ENCODE measurements at places on chromosomes 2 and 18.

DNA sequence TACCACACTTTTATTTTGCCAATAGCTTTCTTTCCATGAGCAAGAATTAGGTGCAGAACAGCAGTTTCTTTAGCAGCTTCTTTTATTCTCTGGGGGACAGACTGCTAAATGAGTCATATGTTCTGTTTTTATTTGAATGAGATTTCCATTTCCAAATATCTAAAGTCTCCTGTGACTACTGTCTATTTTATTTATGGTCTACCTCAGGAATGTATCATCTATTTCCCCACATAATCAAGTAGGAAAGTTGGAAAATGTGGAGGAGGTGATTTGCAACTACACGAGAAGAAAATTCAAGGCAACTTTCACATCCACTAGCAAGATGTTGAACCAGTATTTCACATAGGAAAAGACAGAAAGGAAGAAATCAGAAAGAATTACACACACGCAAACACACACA lies 139.9 kb upstream of the MEX3C start:
- no peak overlapping the region for H3K27ac ChIP-seq
- no peaks in the 10 kb centered on the region for H3K36me3 ChIP-seq

GRCh38 chr2:80363791-80364349 lies 59.3 kb upstream of the LRRTM1 start:
- H3K27ac ChIP-seq = no peak overlapping the region
- no peak for DNase-seq
- H3K4me1 ChIP-seq = no peaks in the 10 kb centered on the region
- no peak overlapping the region for H3K4me3 ChIP-seq
- H3K36me3 ChIP-seq = no peaks in the 10 kb centered on the region
- peaks cover 6% of the 10 kb centered on the region for H3K27me3 ChIP-seq

DNA sequence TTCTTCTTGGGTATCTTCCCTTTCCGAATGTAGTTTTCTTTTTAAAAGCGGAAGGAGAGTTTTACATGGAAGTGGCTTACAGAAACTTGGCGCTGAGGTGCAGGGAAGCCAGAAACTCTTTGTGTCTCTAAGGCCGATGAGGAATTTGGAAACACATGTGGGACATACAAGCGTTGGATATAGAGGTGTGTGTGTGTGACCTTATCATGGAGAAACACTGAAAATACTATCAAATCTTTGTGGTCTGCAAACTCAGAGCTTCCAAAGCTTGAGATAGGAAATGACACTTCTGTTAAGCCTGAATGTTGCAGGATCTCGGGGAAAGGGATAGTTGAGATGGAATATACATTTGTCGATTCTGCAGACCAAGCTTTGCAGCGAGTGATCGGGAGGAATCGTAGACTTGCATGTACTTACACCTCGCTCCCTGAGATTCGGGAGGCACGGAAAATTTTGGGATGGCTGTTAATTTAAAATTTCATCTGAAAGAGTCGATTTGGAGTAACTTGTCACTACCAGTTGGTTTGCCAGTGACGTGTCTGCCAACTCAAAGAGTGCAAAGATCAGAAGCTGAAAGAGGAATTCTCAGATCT lies 1.0 kb downstream of the NAB1 start:
- DNase-seq = no peak
- no peaks in the 10 kb centered on the region for H3K4me1 ChIP-seq
- H3K27ac ChIP-seq = no peak overlapping the region
- H3K27me3 ChIP-seq = no peaks in the 10 kb centered on the region

DNA sequence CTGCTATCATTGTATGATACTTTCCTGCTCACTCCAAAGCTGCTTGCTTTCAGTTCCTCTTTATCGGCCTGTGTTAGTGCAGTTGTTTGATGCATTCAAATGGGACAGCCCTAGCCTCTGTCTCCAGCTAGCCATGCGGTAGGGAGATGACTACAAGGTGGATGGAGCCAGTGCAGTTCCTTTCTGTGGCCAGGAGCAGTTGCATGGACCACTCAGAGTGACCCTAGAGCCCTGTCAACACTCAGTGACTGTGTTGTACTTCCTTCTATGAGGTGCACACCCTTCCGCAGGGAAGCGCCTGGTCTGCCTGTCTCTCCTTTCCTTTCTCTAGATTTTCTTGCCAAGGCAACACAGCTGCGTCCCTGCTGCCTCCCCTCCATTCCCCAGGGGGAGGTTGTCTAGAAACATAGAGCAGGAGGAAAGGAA lies 33.8 kb downstream of the KCNS3 start:
- no peaks in the 10 kb centered on the region for H3K36me3 ChIP-seq
- H3K4me1 ChIP-seq = peaks cover 2% of the 10 kb centered on the region

GRCh38 chr2:24971286-24971535 lies 544 bp downstream of the DNAJC27 start:
- peaks cover under 1% of the 10 kb centered on the region for H3K36me3 ChIP-seq
- H3K4me3 ChIP-seq = peak overlapping the region; percentile 91
- H3K27me3 ChIP-seq = no peaks in the 10 kb centered on the region

DNA sequence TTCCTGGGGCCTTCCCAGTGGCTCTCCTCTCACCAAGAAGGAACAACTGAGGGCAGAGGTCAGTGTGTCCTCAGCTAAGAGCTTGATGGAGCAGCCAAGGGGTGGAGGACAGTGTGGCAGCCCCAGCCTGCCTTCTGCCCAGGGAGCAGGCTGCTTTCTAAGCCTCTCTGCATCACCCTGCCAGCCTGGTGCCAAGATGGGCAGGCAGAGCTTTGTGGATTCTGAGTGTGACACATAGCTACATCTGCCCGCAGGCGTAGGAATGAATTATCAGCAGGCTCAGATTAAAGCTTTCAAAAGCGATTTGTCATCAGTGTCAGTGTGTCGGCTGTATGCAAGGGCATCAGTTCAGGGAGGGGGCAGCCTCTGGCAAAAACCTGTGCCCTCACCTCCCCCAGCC lies 8.7 kb downstream of the MAL start:
- H3K27me3 ChIP-seq = no peaks in the 10 kb centered on the region
- DNase-seq = no peak
- H3K27ac ChIP-seq = no peak overlapping the region
- no peaks in the 10 kb centered on the region for H3K4me1 ChIP-seq
- no peak overlapping the region for H3K4me3 ChIP-seq
- no peaks in the 10 kb centered on the region for H3K36me3 ChIP-seq

DNA sequence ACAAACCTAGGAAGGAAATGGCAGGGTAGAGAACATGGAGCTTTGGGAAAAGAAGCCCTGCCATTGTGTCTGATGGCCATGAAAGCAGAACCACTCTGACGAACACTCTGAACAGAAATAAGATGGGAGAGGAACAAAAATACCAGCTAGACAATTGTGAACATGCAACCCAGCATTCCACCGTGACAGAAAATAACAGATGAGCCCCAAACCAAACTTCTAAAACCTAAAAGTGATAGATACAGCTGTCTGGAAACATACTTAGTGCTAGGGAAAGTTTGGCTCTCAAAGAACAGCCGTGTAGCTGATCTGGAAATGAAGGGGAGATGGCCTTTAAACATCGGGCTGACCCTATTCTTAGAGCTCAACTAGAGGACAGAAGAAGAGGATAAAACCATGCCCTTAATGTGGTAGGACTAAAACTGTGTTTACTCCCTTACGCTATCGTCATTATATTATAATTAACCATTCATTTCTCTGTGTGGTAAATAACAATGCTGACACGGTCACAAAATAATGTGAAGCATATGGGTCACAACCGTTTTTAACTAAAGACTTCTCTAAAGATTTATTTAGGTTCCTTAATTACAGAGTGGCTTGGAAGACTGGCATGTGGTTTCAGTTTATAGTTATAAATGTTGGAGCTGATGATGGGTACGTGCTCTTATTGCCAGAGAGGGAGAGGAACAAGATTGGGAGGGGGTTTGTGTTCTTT lies 80.6 kb downstream of the MYO1B start:
- peaks cover 12% of the 10 kb centered on the region for H3K36me3 ChIP-seq
- no peak for DNase-seq
- peaks cover 12% of the 10 kb centered on the region for H3K4me1 ChIP-seq
- no peak overlapping the region for H3K4me3 ChIP-seq
- H3K27ac ChIP-seq = no peak overlapping the region
- no peaks in the 10 kb centered on the region for H3K27me3 ChIP-seq

DNA sequence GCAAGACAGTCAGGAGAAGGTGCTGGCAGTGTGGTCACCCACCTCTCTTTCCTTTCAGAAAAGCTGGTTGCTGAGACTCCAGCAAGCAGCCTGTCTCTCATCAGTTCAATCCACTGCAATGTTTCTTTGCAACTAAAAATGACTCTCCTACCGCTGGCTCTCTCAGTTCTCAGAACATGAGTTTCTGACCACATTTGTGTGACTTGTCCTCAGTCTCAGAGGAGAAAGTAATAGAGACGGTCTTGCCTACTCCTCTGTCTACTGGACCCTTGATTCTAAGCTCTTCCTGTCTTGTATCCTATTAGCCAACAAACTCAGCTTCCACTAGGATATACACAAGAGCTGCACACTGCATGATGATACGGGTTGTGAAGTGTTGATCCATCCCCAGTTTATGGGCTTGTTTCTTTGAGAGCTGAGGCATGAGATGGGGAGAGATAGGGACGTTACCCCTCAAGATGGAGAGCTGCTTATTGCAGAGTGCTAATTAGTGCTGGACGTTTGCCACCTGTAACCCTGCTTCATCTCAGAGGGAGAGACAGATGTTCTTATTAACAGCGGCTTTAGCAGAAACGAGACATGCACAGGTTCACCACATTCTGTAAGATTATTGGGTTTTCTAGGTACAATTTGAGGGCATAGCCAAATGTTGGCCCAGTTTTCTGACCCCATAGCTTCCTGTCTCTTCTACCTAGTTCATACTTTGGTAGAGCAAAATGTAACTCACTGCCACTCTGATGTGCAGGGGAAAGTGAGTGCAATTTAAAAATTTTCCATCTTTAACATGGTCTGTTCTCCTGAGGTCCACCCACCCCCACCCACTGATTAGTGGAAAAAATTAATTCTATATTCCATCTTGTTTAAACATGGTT lies 32.4 kb upstream of the YWHAQ start:
- no peaks in the 10 kb centered on the region for H3K36me3 ChIP-seq
- H3K27ac ChIP-seq = no peak overlapping the region
- H3K4me1 ChIP-seq = no peaks in the 10 kb centered on the region
- no peaks in the 10 kb centered on the region for H3K27me3 ChIP-seq

- no peaks in the 10 kb centered on the region for H3K36me3 ChIP-seq
- no peak overlapping the region for H3K27ac ChIP-seq
- H3K27me3 ChIP-seq = no peaks in the 10 kb centered on the region
- DNase-seq = no peak
- no peaks in the 10 kb centered on the region for H3K4me1 ChIP-seq
- no peak overlapping the region for H3K4me3 ChIP-seq
These were observed 2.0 kb upstream of the ZFAND2B start for GRCh38 chr2:219204425-219205164.

GRCh38 chr2:159738509-159739390 lies 26.4 kb downstream of the MARCHF7 start:
- H3K27me3 ChIP-seq = no peaks in the 10 kb centered on the region
- H3K36me3 ChIP-seq = peaks cover 28% of the 10 kb centered on the region
- H3K4me1 ChIP-seq = no peaks in the 10 kb centered on the region
- no peak for DNase-seq

- no peak overlapping the region for H3K4me3 ChIP-seq
- no peaks in the 10 kb centered on the region for H3K27me3 ChIP-seq
- no peaks in the 10 kb centered on the region for H3K36me3 ChIP-seq
- H3K27ac ChIP-seq = no peak overlapping the region
- DNase-seq = no peak
These were observed 184.8 kb upstream of the RAB12 start for GRCh38 chr18:8424481-8424880.

DNA sequence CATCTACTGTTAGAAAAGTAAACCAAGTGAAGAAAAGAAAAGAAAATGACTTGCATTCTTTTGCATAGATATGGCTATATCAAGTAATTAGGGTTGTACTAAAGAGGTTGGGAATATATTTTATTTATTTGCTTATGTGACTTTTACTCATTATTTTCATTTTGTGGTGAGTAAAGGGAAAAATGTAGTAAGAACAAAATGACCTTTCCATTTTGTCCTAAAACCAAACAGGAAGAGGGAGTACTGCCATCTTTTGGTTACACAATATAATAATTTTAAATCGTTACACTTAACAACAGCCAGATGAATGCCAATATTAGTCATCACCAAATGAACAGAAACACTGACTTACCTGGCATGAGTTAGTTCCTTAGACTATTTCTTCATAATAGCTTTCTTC lies 47.3 kb upstream of the NDUFV2 start:
- no peaks in the 10 kb centered on the region for H3K36me3 ChIP-seq
- DNase-seq = no peak
- H3K4me3 ChIP-seq = no peak overlapping the region
- H3K27ac ChIP-seq = no peak overlapping the region
- no peaks in the 10 kb centered on the region for H3K27me3 ChIP-seq

GRCh38 chr2:125456693-125457363 lies 1199.1 kb upstream of the GYPC start:
- no peaks in the 10 kb centered on the region for H3K27me3 ChIP-seq
- DNase-seq = no peak
- H3K4me3 ChIP-seq = no peak overlapping the region
- H3K4me1 ChIP-seq = no peaks in the 10 kb centered on the region
- H3K27ac ChIP-seq = no peak overlapping the region

GRCh38 chr18:22250026-22250425 lies 80.6 kb downstream of the GATA6 start:
- no peaks in the 10 kb centered on the region for H3K36me3 ChIP-seq
- H3K27me3 ChIP-seq = no peaks in the 10 kb centered on the region
- H3K27ac ChIP-seq = no peak overlapping the region
- DNase-seq = no peak
- H3K4me1 ChIP-seq = no peaks in the 10 kb centered on the region

GRCh38 chr2:1929001-1929400 lies 184.7 kb upstream of the PXDN start:
- H3K27ac ChIP-seq = no peak overlapping the region
- no peaks in the 10 kb centered on the region for H3K4me1 ChIP-seq
- DNase-seq = no peak

- DNase-seq = no peak
- H3K27me3 ChIP-seq = no peaks in the 10 kb centered on the region
- no peak overlapping the region for H3K4me3 ChIP-seq
- no peak overlapping the region for H3K27ac ChIP-seq
- no peaks in the 10 kb centered on the region for H3K4me1 ChIP-seq
These were observed 32.0 kb upstream of the ANKRD62 start for GRCh38 chr18:12061685-12062084.

DNA sequence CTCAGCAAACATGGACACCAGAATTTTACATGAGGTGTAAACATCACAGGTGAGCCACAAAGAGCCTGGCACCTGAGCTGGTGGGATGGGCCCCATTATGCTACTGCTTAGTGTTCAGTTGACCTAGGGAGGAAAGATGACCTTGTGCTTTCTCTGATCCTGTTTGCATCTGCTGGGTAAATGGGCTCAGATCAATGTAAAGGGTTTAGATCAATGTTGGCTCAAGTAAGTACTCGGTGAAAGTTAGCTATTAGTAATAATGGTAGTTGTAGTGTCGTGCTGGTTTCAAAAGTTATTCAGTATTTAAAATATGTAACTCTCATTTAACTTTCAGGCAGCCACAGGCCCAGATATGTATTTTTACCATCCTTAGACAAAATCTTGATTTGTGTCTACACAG lies 19.8 kb downstream of the ABHD3 start:
- H3K4me3 ChIP-seq = no peak overlapping the region
- no peak for DNase-seq
- no peak overlapping the region for H3K27ac ChIP-seq

- no peak for DNase-seq
- no peak overlapping the region for H3K27ac ChIP-seq
- no peaks in the 10 kb centered on the region for H3K27me3 ChIP-seq
- H3K4me3 ChIP-seq = no peak overlapping the region
These were observed 59.2 kb upstream of the SLC25A52 start for GRCh38 chr18:31819925-31820229.

- H3K27ac ChIP-seq = no peak overlapping the region
- peaks cover 9% of the 10 kb centered on the region for H3K4me1 ChIP-seq
- H3K27me3 ChIP-seq = peaks cover 41% of the 10 kb centered on the region
- no peaks in the 10 kb centered on the region for H3K36me3 ChIP-seq
These were observed 2.5 kb downstream of the HPCAL1 start for GRCh38 chr2:10305254-10305635.

GRCh38 chr2:71606244-71606643 lies 152.9 kb downstream of the DYSF start:
- H3K27me3 ChIP-seq = no peaks in the 10 kb centered on the region
- no peak overlapping the region for H3K4me3 ChIP-seq
- no peak overlapping the region for H3K27ac ChIP-seq

Data from H1 (cell line).